ENCODE measurements at places on chromosomes 6 and 20.

DNA sequence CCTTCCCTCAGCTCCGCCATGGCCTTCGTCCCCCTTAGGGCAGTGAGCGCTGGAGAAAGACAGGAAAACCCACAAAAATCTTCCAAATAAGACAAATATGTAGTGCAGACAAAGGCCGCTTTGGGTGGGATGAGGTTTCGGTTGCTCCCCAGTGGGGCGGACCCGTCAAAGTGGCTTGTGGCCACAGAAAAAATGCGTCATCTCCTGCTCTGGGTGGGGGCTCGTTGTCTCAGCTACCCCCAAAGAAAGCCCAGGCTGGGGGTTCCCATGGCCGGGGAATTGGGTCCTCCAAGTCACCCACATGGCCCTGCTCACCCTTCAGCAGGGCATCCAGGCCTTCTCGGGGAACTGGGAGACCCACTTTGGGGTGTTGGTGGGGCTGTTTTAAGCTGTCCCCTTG is 21.9 kb upstream of the SCUBE3 start:
- DNase-seq: no peak

- DNase-seq: no peak
Measured at GRCh38 chr20:64228751-64229506, 26.6 kb upstream of the PCMTD2 start.

- no peak for DNase-seq
Measured at GRCh38 chr6:154916857-154917256, 78.3 kb upstream of the TIAM2 start.

GRCh38 chr6:43803783-43804549 is 34.0 kb downstream of the VEGFA start:
- no peak for DNase-seq

DNA sequence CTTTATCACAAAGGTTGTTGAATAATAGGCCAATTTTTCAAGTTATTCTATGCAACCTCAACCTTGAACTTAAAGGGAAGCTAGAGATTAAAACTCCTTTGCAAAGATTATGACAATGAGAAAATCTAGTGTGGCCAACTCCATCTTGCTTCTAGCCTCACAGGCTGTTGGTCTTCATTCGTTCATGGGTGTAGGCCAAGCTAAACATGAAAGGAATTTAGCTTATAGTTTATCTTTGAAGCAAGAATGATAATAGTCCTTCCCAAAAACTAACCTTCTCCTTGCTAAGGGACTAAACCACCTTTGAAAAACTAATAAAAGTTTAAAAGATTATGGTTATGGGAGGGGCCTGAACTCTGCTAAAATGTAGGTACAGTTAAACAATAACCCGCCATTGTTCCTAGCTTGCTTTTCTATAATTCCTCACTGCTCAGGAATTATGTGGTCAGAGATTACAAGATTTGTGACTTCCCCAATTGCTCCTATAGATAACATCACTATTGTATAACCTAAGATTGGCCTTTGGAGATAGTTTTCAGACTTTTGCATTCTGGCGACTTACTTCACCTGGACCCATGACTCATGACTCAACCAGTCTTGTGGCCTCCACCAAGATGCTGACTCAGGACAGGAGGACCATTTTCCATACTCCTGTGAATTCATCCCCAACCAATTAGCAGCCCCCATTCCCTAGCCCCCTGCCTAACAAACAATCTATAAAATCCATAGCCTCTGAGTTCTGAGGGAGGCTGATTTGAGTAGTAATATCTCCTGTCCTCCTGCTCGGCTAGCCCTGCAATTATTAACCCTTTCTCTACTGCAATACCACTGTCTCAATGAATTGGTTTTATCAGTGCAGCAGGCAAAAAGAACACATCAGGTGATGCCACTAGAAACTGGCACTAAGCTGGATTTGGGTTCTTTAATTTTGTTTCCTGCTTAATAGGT is 154.5 kb downstream of the CD83 start:
- DNase-seq: no peak

- DNase-seq: no peak
Measured at GRCh38 chr20:2820084-2820895, 4.1 kb downstream of the TMEM239 start.

- DNase-seq: no peak
Measured at GRCh38 chr6:42507195-42507594, 55.5 kb upstream of the TRERF1 start.

GRCh38 chr20:35907017-35907701 is 47.1 kb downstream of the SCAND1 start:
- peak; percentile 66 for DNase-seq

Data from NCI-H1105 treated with DMSO at 0.1 percent for 48 hours (cell line).